ENCODE measurements at places on chromosomes 4 and X.

DNA sequence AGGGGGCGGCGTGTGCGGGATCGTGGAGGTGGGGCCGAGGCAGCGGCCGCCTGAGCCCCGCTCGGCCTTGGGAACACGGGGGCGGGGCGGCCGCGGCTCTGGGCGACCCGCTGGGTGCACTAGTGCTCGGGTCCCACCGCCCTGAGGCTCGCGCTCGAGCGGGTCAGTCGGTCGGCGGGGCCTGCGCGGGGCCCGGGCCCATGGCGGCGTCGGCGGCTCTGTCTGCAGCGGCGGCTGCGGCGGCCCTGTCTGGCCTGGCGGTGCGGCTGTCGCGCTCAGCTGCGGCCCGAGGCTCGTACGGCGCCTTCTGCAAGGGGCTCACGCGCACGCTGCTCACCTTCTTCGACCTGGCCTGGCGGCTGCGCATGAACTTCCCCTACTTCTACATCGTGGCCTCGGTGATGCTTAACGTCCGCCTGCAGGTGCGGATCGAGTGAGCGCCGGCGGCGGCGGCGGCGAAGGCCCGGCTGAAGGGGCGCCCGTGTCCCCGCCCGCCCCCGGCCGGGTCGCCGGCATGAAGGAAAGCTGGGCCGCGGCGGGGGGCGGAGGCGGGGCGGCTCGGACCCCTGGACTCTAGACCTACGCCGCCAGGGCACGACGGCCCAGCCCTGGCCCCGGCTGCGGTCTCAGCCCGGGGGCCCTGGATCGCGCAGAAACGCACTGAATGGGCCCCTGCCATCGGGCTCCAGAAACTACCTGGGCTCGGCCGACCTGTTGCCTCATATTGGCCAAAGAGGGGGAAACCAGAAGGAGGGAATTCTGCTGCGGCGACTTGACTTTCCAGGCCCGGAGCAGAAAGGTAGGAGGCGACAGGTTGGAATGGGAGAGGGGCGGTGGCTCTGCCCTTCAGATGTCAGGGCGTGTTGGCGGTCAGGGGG, at the start of gene SMIM10L2A:
TSS of gene SMIM10L2A (plus strand) at position 13 of the 878 bp plus-strand sequence. CDS start at position 201, 188 bp downstream.
- no peak for DNase-seq

DNA sequence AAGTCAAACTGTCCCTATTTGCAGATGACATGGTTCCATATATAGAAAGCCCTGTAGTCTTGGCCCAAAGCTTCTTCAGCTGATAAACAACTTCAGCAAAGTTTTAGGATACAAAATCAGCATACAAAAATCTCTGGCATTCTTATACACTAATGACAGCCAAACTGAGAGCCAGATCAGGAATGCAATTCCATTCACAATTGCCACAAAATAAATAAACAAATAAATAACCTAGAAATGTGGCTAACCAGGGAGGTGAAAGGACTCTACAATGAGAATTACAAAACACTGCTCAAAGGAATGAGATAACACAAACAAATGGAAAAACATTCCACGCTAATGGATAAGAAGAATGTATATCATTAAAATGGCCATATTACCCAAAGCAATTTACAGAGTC, 52.9 kb upstream of the CXCL8 start:
- no peak for DNase-seq

DNA sequence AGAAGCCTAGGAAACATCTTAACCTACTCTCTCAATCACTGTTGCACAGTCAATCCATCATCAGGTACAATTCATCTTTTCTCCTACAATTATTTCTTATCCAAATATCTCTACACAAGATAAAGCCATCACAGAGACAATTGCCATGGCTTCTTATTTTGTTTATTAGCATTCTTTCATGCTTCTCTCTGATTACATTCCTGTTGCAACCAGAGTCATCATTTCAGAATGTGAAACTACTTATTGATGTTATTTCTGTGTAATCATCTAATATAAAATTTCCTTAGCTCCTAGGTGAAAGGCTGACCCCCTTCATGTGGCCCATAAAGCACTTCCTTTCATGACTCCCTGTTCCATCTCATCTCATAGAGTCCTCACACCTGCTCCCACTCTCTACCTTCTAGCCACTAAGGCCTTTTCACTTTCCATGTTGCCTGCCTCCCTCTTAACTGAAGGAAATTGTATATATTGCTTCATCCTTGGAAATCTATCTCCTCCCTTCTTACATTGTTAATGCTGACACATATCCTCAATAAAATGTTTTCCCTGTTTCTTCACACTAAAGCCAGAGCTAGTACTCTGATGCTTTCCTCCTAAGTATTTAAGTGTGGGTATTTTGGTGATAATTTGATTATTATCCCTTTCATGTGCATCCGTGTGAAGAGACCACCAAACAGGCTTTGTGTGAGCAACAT, 829.9 kb downstream of the FAT4 start:
- DNase-seq = no peak

DNA sequence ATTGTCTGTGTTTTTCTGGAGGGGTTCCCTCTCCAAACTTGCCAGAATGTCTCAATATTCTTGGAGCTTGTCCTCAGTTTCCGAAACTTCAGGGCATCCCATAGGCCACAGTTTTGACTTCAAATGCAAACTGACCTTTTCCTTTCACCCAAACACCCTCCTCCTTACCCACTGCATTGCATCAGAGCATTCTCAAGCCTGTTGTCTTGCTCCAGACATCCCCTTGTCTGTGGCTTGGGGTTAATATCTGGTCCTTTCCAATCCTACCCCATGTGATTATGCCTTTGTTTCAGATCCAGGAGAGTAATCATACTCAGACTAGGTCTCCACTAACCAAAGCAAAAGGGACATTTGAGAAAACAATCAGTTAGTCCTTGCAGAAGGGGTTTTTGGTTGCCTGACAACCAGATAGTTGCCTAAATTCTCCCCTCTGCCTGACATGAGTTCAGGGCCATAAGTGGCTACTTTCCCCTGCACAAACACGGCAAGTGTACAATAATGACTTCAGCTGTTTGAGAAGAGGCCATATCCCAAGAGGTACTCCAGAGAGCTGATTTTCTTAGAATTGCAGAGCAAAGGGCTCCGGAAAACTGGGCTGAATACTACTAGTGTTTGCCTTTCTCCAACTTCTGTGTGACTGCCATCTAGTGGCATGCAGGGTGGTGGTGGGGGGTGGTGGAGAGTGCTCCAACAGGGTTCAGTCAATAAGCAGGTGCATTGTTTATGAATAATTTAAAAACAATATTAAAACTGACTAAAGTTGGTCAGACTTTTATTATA, 130.2 kb downstream of the CHRDL1 start:
- DNase-seq = peak; percentile 18

- DNase-seq = no peak
Observed at GRCh38 chrX:119174900-119175299, 47.3 kb upstream of the KIAA1210 start.

GRCh38 chr4:26525771-26526150, 35.5 kb upstream of the CCKAR start:
- no peak for DNase-seq

GRCh38 chr4:21102667-21103066, 402.4 kb downstream of the PACRGL start:
- DNase-seq = no peak

DNA sequence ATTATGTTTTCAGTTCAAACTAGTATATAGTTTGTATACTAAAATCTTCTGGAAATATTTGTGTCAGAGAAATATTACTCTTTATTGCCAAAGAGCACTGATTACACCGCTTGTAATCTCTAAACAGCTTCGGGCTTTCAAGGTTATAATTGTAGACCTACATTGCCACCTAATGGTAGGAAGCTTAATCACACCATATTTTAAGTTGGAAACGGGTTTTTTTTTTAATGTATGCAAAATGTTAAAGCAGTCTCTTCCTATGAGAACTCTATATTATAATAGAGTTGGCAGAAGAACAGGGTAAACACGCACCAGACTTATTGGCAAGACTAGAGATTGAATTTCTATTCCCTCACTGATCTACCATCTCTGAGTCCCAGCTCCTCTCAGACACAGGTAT, 19.5 kb upstream of the NFXL1 start:
- DNase-seq = no peak

DNA sequence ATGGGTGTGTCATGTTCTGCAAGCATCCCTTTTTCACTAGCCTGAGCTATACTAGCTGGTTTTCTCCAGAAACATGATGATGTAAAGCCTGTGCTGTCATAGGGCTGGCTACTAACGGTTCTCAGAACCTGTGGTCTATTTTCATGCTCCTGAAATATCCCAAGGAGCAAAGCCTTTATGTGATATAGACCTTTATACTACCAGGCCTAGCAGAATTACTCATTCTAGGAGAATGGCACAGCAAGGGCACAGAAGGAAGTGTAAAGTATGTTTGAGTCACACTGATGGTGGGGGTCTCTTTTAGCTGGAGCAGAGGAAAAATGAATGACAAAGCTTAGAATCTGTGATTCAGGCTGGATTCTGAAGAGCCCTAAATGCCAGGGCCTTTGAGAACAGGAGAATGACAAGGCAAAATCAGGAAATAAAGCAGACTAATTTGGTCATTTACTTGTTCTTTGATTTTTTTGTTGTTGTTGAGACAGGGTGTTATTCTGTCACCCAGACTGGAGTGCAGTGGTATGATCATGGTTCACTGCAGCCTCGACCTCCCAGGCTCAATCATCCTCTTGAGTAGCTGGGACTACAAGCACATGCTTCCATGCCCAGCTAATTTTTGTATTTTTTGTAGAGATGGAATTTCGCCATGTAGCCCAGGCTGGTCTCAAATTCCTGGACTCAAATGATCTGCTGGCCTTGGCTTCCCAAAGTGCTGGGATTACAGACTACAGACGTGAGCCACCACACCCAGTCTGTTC, 11.8 kb downstream of the TCEAL1 start:
- no peak for DNase-seq

GRCh38 chr4:157045507-157046127, 30.3 kb upstream of the GLRB start:
- DNase-seq = no peak

DNA sequence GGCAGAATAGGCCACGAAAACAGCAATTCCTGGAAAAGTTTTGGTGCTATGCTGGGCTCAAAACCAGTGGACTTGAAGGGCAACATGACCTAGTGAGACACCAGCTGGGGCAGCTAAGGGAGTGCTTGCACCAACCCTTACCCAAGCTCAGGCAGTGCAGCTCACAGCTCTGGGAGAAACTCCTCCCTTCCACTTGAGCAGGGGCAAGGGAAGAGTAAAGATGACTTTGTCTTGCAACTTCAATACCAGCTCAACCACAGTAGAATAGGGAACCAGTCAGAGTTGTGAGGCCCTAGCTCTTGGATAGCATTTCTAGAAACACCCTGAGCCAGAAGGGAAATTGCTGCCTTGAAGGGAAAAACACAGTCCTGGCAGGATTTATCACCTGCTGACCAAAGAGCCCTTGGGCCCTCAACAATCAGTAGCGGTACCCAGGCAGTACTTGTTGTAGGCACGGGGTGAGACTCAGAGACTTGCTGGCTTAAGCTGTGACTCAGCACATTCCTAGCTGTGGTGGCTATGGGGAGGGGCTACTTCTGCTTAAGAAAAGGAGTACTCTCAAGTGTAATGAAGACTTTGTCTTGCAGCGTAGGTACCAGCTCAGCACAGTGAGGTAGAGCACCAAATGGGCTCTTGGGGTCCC, 19.7 kb upstream of the ABCG2 start:
- DNase-seq = no peak

GRCh38 chr4:57274082-57274481, 163.9 kb upstream of the IGFBP7 start:
- no peak for DNase-seq

- no peak for DNase-seq
Observed at GRCh38 chrX:44992775-44993174, 119.8 kb downstream of the KDM6A start.
